ENCODE measurements at places on chromosomes 1 and 21.
A peak's percentile ranks its signal among the peaks of the same experiment; 100 is the strongest.

GRCh38 chr1:164702216-164702615, 143.2 kb downstream of the PBX1 start:
- peaks cover 16% of the 10 kb centered on the region for H3K4me1 ChIP-seq
- no peak overlapping the region for H3K4me3 ChIP-seq
- H3K27ac ChIP-seq: no peak overlapping the region
- no peaks in the 10 kb centered on the region for H3K27me3 ChIP-seq
- DNase-seq: peak; percentile 71

GRCh38 chr1:97105531-97105930, 383.9 kb downstream of the PTBP2 start:
- no peaks in the 10 kb centered on the region for H3K36me3 ChIP-seq
- H3K4me1 ChIP-seq: no peaks in the 10 kb centered on the region
- no peak overlapping the region for H3K4me3 ChIP-seq
- H3K27ac ChIP-seq: no peak overlapping the region

DNA sequence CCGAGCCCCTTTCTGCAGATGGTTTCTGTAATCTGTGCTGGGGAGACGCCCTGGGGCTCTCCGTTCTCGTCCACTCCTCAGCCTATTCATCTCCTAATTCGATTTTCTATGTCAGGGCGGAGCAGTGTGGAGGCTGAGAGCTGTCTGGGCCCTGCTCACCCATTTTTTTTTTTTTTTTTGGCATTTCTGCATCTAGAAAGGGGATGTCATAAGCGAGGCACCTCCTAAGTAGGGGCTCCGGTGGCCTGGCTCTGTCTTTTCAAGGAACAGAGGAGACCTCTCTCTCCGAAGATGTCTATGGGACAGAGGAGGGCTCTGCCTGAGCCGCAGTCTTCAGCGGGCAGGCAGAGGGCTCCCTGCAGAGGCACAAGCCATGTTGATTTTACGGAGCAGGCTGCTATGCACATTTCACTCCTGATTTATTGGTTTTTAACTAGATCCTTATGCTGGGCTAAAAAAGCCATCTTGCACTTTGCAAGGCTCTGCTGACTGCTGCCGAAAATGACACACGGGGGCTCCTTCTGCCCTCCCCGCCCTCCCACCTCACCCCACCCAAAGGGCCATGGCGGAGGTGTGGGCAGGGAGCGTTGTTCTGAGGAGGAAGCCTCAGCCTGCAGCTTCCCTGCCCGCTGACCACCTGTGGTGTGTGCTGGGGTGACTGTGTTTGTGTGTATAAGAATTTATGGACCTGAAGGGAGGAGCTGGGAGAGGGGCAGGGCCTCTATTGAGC, 71.0 kb downstream of the FOXD2 start:
- no peaks in the 10 kb centered on the region for H3K36me3 ChIP-seq
- DNase-seq: no peak
- no peak overlapping the region for H3K4me3 ChIP-seq

DNA sequence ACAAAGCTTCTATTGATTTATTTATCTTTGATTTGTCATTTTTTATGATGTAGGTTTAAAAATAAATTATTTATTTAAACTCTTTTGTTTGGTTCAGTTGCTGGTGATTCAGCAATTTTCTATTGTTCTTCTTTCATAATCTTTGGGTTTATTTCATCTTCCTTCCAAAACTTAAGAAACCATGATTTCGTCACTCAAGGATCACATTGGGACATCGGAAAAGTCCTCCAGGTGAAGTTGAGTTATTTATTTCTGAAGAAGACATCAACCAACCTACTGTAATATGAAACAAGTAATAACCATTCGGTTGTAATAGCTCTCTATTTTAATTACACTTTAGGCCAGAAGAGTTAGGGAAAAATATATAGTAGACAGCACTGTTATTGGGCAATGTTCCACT, 23.0 kb upstream of the WLS start:
- H3K27ac ChIP-seq: no peak overlapping the region
- H3K4me1 ChIP-seq: peaks cover 3% of the 10 kb centered on the region
- no peak for DNase-seq
- H3K4me3 ChIP-seq: no peak overlapping the region
- no peaks in the 10 kb centered on the region for H3K27me3 ChIP-seq

DNA sequence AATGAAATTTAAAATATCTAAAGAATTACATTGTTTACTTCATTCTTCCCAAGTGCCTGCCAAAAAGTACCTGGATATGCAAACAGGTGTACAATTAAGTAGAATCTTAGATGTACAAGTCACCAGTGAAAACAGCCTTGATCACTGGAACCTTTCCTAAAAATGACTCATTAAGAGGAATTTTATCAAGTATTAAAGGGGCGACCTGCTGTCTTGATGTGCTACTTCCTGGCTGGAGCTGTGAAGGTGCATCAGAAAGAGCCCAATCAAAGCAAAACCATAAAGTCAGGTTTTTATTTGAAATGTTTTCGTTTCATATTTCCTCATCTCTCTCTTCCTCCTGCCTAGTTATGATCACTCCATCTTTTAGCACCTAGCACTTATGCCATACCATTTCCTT, 33.4 kb downstream of the IFI44 start:
- H3K36me3 ChIP-seq: no peaks in the 10 kb centered on the region
- no peak overlapping the region for H3K4me3 ChIP-seq
- no peaks in the 10 kb centered on the region for H3K4me1 ChIP-seq
- no peak for DNase-seq

GRCh38 chr1:206816390-206817287, 44.3 kb upstream of the IL10 start:
- no peak overlapping the region for H3K4me3 ChIP-seq
- H3K36me3 ChIP-seq: no peaks in the 10 kb centered on the region
- H3K27me3 ChIP-seq: no peaks in the 10 kb centered on the region
- DNase-seq: peak; percentile 40
- H3K27ac ChIP-seq: no peak overlapping the region
- peaks cover 2% of the 10 kb centered on the region for H3K4me1 ChIP-seq

DNA sequence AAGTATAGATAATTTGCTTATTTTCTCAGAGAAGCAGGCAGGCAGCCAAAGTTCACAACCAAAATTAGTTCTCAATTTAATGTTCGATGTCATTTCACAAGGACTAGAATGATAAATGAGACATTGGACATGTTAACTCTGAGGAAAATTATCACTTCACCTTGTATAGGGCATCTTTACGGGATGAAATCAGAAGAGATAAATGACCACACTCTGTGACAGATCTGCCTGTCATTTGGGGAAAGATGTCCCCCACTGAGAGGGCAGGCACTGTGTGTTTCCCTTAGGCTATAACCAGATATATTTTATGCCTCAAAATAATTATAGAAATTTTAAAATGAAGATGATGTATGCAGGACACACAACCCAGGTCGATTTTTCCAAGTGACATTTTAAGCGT, 642.9 kb downstream of the BRINP3 start:
- no peak for DNase-seq
- no peaks in the 10 kb centered on the region for H3K36me3 ChIP-seq
- H3K27ac ChIP-seq: no peak overlapping the region
- H3K27me3 ChIP-seq: no peaks in the 10 kb centered on the region
- H3K4me1 ChIP-seq: no peaks in the 10 kb centered on the region

DNA sequence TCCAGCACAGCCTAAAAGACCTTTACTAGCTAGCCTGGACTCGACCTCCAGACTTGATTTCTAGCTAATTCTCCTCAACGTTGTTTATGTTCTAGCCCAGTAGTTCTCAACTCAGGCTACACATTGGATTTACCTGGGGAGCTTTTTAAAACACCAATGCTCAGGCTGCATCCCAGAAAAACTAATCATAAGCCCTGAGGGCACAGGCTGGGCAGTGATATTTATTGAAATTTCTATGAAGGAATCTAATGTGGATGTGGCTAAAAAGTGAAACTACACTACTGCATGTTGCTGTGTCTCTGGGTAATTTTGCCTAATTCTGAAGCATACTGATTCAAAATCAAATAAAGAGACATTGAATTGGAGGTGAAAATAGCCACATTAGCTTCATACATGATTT, 479.4 kb downstream of the KCNT2 start:
- no peaks in the 10 kb centered on the region for H3K36me3 ChIP-seq
- no peak for DNase-seq
- H3K27me3 ChIP-seq: no peaks in the 10 kb centered on the region

- no peak overlapping the region for H3K4me3 ChIP-seq
- no peaks in the 10 kb centered on the region for H3K27me3 ChIP-seq
- H3K36me3 ChIP-seq: no peaks in the 10 kb centered on the region
- peak; percentile 4 for DNase-seq
Measured at GRCh38 chr1:187157115-187157514, 328.4 kb downstream of the PLA2G4A start.

- peak; percentile 54 for DNase-seq
- no peak overlapping the region for H3K4me3 ChIP-seq
- no peaks in the 10 kb centered on the region for H3K4me1 ChIP-seq
- no peaks in the 10 kb centered on the region for H3K27me3 ChIP-seq
- no peak overlapping the region for H3K27ac ChIP-seq
Measured at GRCh38 chr1:88973520-88974137, 18.8 kb downstream of the KYAT3 start.

DNA sequence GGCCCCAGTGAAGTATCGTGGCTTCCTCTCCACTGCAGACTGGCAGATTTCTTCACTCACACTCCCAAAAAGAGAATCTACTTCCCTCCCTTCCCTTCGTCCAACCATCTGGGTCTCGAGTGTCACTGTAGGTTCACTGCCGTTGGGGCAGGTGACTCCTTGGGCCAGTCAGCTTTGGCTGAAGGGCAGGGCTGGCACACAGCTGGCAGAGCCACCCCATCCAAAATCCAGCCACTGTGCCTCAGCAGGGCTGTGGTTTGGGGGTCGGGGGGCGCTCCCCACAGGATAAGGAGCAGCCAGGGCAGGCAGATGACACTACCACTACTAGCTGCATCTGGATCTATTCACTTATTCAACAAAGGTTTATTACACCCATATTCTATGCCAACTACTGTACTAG, 9.8 kb downstream of the PINK1 start:
- H3K27me3 ChIP-seq: no peaks in the 10 kb centered on the region
- no peaks in the 10 kb centered on the region for H3K4me1 ChIP-seq
- no peak overlapping the region for H3K27ac ChIP-seq
- no peak overlapping the region for H3K4me3 ChIP-seq
- no peak for DNase-seq

DNA sequence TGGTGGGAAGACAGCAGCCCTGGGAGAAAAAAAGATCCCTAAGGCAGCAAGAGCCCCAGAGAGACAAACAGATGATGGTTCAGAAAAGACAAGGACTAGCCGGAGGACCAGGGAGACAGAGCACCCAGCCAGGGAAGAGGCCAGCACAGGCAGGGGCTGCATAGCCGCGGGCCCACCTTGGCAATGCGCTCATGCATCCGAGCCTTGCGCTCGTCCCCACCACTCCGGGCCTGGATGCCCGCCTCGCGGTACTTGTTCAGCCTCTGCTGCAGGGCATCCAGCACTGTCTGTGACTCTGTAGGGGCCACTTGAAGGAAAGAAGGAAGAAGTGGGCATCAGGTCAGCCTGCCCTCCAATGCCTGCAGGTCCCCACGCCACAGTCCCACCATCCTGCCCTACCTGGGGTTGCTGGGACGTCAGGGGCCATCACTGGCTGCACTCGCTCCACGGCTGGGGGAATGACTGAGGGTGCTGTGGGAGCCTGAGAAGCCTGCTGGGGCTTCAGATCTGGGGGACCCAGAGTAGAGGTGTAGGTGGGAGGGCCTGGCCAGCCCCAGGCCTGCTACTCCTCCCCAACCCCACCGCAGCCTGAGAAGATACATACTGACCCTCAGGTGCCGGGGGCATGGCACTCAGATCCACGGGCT, 7.0 kb downstream of the CC2D1B start:
- no peak overlapping the region for H3K4me3 ChIP-seq
- H3K4me1 ChIP-seq: no peaks in the 10 kb centered on the region
- DNase-seq: no peak
- peaks cover 85% of the 10 kb centered on the region for H3K36me3 ChIP-seq
- no peak overlapping the region for H3K27ac ChIP-seq

GRCh38 chr1:13829152-13829769, 129.3 kb downstream of the PRDM2 start:
- no peak for DNase-seq
- no peak overlapping the region for H3K27ac ChIP-seq
- H3K4me3 ChIP-seq: no peak overlapping the region
- H3K36me3 ChIP-seq: no peaks in the 10 kb centered on the region
- no peaks in the 10 kb centered on the region for H3K27me3 ChIP-seq

DNA sequence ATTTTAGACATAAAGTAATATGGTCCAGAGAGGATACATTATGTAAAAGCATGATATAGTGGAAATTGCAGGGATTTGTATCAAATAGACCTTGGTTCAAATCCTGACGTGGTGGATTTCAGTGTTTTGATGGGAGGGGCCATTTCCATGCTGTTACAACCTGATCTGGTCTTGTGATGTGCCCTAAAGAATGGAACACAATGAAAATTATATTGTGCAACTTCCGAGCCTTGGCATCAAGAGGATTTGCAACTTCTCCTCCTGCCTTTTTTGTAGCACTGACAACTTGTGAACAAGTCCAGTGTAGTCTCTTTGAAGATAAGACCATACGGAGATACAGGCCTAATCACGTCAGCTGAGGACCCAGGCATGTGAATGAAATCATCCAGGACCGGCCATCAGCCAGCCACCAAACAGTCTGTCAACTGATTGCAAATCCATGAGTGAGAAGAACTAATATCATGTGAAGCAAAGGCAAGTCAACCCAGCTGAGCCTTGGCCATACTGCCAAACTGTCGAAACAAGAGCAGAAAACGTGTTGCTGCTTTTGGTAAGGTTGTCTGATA, 412.1 kb downstream of the DPYD start:
- no peaks in the 10 kb centered on the region for H3K27me3 ChIP-seq
- H3K36me3 ChIP-seq: 0 out of 2 replicates have a peak, but pooled peaks cover 2% of the 10 kb centered on the region
- H3K4me1 ChIP-seq: no peaks in the 10 kb centered on the region
- no peak overlapping the region for H3K27ac ChIP-seq

GRCh38 chr1:17561247-17561548, 21.7 kb downstream of the ARHGEF10L start:
- H3K27ac ChIP-seq: peak overlapping the region; percentile 4
- H3K36me3 ChIP-seq: no peaks in the 10 kb centered on the region
- H3K4me1 ChIP-seq: peaks cover 15% of the 10 kb centered on the region
- no peak for DNase-seq
- H3K27me3 ChIP-seq: no peaks in the 10 kb centered on the region

- no peak for DNase-seq
- no peak overlapping the region for H3K27ac ChIP-seq
- no peak overlapping the region for H3K4me3 ChIP-seq
- no peaks in the 10 kb centered on the region for H3K27me3 ChIP-seq
- no peaks in the 10 kb centered on the region for H3K36me3 ChIP-seq
Measured at GRCh38 chr1:93695411-93696005, 13.9 kb upstream of the BCAR3 start.

- H3K36me3 ChIP-seq: no peaks in the 10 kb centered on the region
- H3K4me1 ChIP-seq: peaks cover 8% of the 10 kb centered on the region
- no peak for DNase-seq
- peaks cover 31% of the 10 kb centered on the region for H3K27me3 ChIP-seq
- no peak overlapping the region for H3K4me3 ChIP-seq
- H3K27ac ChIP-seq: no peak overlapping the region
Measured at GRCh38 chr1:3607703-3608065, 3.6 kb downstream of the MEGF6 start.

DNA sequence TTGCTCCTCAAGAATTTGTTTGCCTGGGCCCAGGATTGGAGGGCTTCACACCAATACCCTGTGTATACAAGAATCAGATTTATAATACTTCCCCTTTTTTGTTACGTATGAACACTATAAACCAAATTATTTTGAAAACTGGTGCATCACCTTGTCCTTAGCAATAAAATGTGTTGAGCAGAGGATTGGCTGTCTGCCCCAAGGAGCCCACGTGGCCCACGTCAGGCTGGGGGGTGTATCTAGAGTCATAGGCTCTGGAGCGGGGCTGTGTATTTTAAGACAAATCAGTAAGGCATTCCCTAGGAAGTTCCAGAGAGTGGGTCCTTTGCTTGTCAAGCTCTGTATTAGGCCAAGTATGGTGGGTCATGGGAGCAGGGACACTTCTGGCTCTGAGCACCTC, 2.0 kb upstream of the ST3GAL3 start:
- no peak for DNase-seq
- H3K4me3 ChIP-seq: no peak overlapping the region
- no peaks in the 10 kb centered on the region for H3K27me3 ChIP-seq
- no peak overlapping the region for H3K27ac ChIP-seq

All from IMR-90 (cell line).